Foreskin keratinocyte (primary cell): ENCODE measurements at places on chromosomes 16 and 17. TPM values are rescaled to one million over a fixed set of nuclear protein-coding genes. Genes with fewer than 3 reads are reported as not detected.

- DNase-seq = no peak
Observed at GRCh38 chr16:51759329-51759728, 608.3 kb upstream of the SALL1 start.

- no peak for DNase-seq
Observed at GRCh38 chr17:57926723-57927047, 28.5 kb downstream of the CUEDC1 start.

DNA sequence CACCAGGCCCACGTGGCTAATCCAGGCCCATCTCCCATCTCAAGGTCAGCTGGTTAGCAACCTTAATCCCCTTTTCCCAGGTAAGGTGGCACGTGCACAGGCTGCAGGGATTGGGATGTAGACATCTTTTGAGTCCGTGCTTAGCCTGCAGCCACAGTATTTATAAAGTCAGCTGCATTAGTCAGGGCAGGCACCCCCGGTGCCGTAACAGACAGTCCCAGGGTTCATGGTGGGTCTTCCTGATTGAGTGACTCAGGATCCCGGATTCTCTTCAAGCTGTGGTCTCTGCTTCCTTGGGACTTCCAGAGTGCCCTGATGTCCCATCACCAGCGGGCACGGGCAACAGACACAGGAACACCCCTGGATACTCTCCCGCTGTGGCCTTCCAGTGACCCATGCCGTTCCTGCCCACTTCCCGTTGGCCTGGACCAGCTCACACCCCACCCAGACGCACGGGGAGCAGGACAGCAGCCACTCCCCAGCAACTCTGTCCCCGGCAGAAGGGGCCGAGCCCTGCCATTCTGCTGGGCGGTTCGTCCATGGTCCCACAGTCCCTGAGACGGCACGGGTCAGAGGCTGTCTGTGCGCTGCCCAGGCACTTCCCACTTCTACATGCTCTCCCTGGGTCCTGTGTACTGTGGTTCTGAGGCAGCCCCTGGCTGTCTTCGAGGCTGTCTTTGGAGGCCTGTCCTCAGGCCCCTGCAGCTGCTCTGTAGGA, 248.6 kb upstream of the GSE1 start:
- DNase-seq = no peak

GRCh38 chr17:17527534-17527933, 31.3 kb upstream of the RASD1 start:
- no peak for DNase-seq

GRCh38 chr16:30407804-30408534, 563 bp downstream of the ZNF771 start:
- no peak for DNase-seq

EVPLL gene
- 0.07 and 0.15 TPM in 2 replicates for polyA plus RNA-seq

DNA sequence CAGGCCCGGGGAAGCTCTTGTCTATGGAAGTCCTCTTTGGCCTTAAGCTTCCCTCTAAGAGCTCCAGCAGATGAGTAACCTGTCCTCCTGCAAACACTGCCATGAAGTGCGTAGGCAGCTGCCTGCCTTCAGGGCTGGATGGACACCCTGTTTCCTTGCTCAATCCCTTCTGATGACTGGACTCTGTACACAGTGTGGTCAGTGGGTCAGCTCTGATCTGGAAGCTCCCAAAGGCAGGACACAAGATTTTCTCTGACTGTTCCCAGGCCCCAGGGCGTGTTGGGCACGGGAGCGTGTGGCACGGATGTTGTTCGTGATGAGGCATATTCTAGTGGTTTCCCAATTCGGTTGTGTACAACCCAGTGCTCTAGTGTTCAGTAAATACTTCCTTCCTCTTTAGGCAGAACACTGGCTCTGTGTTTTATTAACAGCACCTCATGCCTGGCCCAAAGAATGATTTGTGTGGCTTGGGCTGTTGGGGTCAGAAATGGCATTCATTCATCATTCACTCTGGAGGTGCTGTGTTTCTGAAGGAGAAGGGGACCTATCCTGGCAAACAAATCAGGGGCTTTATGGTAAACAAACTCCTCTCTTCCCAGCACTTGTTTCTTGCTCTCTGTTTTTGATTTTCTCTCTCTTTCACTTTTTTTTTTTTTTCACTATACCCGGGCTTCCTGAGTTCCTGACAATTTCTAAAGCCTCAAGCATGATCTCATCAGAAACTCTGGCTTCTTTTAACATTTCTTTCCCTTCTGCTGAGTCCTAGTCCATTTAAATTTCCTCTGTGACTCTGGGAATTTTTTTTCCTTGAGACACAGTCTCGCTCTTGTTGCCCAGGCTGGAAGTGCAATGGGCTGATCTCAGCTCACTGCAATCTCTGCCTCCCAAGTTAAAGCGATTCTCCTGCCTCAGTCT, 12.0 kb upstream of the RNF157 start:
- DNase-seq = no peak

DNA sequence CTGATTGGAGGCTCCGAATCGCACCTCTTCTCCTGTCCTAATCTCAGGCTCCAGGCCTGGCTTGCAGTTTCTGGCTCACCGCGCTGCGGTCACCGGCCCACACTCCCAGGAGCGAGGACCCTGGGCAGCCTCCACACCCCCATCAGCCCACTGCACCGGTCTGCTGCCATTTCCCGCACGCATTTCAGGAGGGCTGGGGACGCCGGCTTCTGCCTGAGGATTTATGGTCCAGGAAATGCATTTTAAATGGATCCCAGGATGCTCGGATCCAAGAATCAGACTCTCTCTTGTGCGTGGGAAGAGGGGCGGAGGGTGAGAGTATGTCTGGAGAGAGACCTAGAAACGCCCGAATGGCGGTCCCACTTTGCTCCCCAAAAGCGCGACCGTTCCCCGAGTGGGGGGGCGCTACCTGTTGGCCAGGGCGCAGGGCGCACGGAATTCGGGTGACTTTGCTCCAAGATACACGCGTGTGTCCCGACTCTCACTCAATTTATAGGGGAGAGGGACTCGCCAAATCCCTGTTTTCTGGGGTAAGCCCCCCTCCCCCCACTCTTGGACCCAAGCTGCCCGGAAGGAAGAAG, 817 bp upstream of the JPH3 start:
- DNase-seq = no peak

HBA1 gene
- 0.41 TPM in 1 of 2 replicates, not detected in the other for polyA plus RNA-seq

GRCh38 chr17:76951375-76951905, 83.2 kb downstream of the MGAT5B start:
- no peak for DNase-seq

DNA sequence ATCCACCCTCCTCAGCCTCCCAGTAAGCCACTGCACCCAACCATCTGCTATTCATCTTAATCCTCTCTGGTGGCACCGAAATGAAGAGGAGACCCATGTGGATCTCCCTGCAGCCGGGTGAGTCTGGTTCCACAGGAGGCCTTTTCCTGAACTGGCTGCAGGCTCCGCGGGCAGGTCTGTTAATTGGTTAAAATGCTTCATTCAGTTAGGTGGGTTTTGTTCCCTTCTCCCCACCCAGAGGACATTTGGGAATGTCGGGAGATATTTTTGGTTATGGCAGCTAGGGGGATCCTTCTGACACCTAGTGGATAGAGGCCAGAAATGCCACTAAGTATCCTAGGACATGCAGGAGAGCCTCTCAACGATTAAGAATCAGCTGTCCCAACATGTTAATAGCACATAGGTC, 16.7 kb downstream of the C16orf54 start:
- DNase-seq = peak; percentile 48

MLLT6 gene
- 12.3 and 12.8 TPM in 2 replicates for polyA plus RNA-seq

DNA sequence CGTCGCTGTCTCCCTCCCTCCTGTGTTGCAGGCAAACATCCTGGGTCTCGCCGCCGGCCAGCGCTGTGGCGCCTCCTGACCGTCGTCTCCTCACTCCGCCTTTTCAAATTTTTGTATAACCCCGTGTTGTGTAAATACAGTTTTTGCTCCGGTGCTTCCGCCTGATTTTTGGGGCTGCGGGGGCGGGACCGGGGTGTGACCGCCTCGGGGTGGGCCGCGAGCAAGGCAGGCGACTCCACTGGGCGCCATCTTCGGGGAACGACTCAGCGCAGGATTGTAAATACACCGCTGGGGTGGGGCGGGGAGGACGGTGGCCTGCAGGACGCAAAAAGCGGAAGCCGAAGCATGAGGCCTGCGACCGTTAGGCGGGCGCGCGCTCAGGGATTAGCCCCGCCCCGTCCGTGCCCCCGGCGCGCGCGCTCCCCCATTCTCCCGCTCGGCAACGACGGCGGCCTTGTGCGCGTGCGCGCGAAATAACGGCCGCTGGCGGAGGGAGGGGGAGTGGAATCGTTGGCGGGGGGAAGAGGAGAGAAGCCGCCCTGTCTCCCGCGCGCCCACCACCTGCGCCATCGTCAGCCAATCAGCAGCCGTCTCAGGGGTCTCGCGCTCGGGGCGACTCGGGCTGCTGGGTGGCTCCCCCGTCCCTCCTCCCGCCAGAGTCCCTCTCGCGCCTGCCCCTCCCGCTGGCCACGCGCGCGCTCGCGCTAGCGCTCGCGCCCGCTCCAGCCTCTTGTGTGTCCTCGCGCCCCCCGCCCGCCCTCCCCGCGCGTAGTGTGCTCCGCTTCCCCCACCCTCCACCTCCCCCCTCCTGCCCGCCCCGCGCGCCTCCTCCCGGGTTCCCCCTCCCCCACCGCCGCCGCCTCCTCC, 864 bp upstream of the MAZ start:
- peak; percentile 86 for DNase-seq

- DNase-seq = no peak
Observed at GRCh38 chr17:78780335-78780734, 1.7 kb downstream of the CYTH1 start.

CTNS gene
- polyA plus RNA-seq = 11.4 and 12.3 TPM in 2 replicates

DNA sequence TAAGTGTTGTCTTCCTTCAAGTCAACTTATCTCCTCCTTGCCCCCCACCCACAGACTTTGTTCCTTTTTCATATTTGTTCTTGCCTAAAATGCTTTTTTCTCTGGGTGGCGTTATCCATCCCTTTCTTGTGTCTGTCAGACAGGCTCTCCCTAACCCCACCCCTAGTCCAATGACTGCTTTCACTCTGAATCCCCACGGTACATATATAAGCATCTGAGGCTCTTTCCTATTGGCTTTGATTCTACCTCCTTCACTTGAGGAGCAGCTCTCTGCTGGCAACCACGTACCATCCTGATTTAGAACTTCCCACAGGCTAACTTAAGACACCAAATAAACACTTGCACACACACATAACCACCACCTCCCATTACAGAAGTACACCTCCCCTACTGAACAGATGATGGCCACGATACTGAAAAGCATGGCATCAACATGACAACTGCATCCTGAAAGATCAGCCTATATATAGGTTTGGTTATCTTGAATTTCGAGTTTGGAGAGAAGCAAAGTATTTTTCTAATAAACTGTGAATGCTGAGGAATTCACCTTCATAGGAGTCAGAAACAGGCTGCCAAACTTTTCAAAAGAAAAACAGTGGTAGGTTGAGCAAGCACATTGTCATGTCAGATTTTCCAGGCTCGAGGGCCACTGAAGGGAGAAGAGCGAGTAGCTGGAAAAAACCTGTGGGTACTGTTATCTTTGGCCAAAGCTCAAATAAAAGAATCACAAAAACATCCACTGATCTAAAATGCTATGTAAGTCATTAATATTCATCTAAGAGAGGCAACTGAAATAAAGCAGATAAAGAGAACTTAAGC, 24.3 kb downstream of the STAT3 start:
- DNase-seq = no peak

DNA sequence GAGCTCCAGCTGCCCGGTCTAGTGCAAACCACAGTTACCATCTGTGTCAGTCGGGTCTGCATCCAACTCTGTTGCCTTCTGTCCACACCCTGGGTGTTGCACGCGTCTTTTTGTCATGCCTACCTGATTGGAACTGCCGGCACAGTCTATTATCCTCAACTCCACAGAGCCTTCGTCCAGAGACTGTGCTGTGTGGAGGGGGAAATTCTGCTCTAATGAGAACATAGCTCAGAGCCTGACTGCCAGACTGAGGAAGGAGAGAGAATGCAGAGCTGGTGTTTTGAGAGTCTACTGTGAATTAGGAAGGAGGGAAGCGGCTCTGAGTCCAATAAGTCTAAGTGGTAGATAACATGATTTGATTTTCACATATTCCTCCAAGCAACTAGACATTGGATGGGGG, 68.3 kb upstream of the GPR139 start:
- no peak for DNase-seq

NRN1L gene
- 0.11 TPM in 1 of 2 replicates, not detected in the other for polyA plus RNA-seq

COL1A1 gene
- 2.2 and 2.7 TPM in 2 replicates for polyA plus RNA-seq

NOD2 gene
- 0.44 and 0.45 TPM in 2 replicates for polyA plus RNA-seq

KCNH4 gene
- polyA plus RNA-seq = not detected in 2 replicates
